CD4-positive, alpha-beta T cell (primary cell): ENCODE measurements at places on chromosomes 11 and 22. TPM values are rescaled to one million over a fixed set of nuclear protein-coding genes. Genes with fewer than 3 reads are reported as not detected.
A peak's percentile ranks its signal among the peaks of the same experiment; 100 is the strongest.

The GLYATL2 gene
- total RNA-seq, result not detected

The RAB30 gene
- total RNA-seq, result 76.2 TPM

The PRR33 gene
- total RNA-seq, result not detected

The UBQLN3 gene
- not detected for total RNA-seq

The MS4A7 gene
- total RNA-seq, result not detected

DNA sequence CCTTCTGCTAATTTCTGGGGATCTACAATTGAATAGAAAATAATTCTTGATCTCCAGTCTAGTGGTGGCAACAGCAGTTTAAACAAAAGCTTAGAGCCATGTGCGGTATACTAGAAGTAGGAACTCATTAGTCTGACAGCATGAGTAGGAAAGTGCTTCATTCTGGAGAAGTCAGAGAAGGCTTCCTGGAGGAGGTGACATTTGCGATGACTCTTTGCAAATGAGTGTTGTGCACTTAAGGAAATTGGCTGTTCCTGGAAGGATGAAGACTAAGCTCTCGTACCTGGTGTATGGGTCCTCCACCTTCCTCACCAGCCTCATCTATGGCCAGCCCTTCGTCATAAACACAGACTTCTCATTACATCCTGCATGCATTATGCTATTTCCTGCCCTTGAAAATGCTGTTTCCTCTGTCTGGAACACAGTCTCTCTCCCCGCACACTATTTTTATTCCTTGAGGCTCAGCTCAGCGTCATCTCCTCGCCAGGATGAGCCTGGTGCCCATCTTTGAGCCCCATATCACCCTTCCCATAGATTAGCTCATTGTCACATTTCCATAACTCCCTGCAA is 132.9 kb downstream of the PKNOX2 start:
- DNase-seq, result no peak

DNA sequence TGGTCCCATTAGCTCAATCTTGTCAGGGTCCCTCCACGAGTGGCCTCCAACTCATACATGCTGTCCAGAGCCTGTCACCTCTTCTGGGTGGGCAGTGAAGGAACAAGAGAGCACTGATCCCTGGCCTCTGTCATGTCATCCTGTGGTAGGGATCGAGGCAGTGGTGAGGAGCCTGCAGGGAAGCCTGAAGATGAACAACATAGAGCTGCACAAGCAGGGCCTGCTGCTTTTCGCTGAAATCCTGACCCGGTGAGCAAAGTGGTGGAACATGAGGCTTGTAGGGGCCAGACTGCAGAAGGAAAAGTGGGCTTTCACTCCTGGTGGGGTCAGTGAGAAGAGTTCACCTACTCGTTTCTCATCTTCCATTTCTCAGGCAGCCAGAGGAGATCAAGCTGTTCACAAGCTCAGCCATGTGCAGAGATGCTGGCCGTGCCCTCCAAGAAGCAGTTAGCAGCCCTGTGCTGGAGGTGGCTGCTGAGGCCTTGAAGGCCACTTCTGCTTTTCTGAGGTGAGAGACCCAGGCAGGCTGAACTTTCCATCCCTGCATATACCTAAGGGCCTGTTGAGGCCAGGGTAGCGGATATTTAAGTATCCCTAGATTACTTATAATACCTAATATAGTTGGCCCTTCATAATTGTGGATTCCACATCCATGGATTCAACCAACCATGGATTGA is 32.9 kb downstream of the MEI1 start:
- DNase-seq, result no peak

- DNase-seq, result no peak
Measured at GRCh38 chr11:16981651-16982194, 32.5 kb downstream of the PLEKHA7 start.

- DNase-seq, result no peak
Measured at GRCh38 chr11:80899381-80899780, 1458.6 kb upstream of the TENM4 start.

- no peak for DNase-seq
Measured at GRCh38 chr11:46677991-46678740, 22.3 kb downstream of the ARHGAP1 start.

DNA sequence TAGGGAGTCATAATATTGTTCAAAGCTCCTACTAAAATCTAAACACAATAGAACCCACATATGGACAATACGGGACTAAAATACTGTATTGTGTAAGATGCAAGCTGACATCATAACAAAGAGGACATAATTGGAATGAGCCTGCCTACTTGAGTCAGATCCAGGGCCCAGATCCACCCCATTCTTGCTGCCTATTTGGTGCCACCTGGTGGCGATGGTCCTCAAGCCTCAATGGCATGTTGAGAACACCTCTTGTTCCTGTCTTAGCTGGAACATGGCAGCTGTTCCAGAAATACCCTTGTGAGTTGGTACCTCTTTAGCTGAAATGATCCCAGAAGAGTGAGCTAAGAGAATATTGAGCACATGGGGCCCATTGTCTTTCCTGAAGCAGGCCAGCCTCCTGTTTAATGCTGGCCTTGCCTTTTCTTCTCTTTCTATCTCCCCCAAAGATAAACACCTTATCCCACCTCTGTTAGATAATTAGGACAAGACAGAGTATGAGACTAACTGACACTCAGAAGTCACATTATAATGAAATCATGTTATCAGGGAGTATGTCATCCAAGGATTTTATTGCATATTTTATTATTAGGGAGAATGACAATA is 680.9 kb upstream of the ANO5 start:
- peak; percentile 7 for DNase-seq

DNA sequence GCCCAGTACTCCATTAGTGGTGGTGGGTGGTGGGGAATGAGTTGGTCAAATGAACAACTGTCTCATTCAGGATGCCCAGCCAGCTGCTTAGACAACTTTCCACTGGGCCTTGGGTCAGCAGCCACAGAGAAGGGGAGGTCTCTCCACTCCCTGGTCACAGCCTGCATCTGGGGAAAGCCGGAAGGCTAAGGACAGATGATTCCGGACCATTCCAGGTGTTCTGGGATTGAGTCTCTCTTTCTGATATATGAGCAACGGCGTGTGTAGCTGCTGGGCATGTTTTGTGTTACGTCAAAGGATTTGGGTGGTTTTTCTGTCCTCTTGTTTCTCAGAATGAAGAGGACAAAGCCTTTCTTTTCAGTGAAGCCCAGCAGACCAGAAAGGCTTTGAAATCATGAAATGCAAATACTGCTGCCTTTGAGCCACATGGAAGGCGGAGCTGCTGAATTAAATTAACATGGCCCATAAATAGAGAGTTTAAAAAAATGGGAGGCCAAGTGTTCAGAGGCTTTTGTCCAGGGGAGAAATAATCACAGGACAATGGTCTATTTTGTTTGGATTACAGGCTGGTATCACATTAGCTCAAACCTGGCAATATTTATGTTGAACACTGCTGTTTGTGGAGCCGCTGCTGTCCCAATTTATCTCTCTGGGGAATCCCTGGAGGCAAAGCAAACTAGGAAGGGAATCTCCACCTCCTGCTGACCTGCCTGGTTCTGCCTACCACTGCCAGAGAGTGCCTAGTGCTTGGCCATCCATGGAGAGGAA is 234.4 kb upstream of the E2F8 start:
- DNase-seq, result no peak

- no peak for DNase-seq
Measured at GRCh38 chr11:63920126-63920938, 3.4 kb upstream of the RCOR2 start.

GRCh38 chr11:133041928-133042882 is 490.1 kb downstream of the OPCML start:
- no peak for DNase-seq

DNA sequence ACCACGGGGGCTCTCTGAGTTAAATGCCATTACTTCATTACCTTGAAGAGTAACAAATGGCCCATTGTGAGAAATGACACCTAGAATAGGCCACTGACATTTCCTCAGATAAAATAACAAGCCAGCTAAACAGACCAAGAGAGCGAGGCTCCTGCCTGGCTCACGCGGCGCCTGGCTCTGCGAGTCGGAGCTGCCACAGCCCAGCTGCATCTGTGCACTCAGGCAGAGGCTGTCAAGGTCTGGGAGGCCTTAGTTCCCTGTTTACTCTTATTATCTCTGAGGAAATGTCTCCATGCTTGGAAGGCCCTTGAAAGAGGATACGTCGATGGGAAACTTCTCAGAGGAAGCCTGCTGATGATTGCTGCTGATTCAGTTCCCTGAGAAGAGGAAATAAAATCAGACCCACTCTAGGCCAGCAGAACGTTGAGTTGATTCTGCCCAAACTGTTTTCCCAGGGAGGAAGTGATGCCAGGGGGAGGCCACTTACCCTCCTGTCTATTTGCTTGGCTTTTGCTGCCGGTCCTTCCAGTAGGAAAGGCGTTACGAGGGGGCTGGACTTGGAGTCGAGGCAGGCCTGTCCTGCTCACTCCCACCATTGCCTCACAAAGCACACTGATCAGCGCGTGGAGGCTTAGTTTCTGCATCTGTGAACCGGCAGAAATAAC is 208.8 kb downstream of the TBC1D22A start:
- DNase-seq, result no peak

DNA sequence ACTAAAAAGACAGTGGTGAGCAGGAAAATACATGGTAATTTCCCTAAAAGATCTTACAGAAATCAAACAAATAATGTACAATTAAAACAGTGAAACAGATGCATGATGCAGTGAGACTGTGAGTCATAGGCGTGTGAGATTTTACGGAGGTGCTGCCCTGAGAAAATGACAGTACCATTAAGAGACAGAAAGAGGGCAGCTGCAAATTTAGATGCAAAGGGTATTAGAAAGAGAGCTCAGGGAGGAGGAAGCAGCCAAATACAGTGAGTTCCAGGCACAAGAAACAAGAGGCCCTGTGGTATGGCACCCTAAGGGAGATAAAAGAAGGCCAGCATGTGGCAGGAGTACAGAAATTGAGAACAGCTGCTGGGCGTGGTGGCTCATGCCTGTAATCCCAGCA is 88.5 kb upstream of the FIBIN start:
- DNase-seq, result no peak

DNA sequence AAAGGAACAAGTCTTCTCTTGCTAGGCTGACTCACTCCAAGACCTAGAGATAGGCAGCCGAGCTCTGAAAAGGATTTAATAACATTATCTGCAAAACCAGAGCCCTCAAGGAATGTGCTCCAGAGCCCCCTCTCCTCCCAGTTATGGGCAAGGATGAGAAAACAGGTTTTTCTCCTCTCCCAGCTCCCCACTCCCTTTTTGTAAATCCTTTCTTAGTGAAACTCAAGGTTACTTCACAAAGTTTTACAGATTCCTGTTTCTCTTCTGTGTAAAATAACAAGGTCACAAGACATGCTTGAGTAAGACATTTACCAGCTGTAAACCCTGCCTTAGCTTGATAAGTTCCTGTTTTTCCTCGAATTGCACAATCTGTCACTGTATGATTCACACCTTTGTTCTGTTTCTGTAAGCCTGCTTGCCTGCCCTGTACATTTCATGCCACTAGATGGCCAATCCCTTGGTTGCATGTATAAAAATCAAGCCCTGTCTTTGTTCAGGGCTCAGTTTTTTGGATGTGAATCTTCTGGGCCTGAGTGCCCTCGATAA is 489.4 kb downstream of the KCNA4 start:
- peak; percentile 63 for DNase-seq

DNA sequence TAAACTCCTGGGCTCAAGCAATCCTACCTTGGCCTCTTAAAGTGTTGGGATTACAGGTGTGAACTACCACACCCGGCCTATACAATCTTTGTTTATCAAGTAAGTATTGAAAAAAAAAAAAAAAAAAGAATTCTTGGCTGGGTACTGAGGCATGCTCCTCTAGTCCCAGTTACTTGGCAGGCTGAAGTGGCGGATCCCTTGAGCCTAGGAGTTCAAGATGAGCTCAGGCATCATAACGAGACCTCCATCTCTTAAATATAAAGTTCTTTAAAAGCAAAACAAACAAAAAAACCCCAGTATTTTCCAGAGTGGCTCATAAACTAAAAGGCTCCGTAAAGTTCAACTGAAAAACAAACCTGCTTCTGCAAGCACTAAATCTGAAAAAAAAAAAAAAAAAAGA is 50.3 kb upstream of the GAB2 start:
- no peak for DNase-seq

DNA sequence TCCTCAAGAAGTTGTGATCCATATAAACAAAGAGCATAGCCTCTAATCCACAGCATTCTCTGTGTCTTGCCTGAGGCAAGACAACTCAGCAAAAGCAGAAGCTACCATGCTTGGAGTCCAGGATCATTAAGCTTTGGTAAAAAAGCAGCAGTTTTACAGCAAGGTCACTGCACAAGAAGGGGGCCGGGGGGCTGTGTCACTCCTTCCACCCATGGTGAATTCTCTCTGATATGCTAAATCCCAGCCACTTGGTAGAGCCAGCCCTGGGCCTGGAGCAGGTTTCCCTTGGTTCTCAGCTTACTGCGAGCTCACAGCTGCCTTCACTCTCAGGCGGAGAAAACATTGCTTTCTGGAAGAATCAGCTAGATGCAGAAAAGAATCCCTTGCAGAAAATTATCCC is 144.7 kb downstream of the TENM4 start:
- DNase-seq, result no peak

DNA sequence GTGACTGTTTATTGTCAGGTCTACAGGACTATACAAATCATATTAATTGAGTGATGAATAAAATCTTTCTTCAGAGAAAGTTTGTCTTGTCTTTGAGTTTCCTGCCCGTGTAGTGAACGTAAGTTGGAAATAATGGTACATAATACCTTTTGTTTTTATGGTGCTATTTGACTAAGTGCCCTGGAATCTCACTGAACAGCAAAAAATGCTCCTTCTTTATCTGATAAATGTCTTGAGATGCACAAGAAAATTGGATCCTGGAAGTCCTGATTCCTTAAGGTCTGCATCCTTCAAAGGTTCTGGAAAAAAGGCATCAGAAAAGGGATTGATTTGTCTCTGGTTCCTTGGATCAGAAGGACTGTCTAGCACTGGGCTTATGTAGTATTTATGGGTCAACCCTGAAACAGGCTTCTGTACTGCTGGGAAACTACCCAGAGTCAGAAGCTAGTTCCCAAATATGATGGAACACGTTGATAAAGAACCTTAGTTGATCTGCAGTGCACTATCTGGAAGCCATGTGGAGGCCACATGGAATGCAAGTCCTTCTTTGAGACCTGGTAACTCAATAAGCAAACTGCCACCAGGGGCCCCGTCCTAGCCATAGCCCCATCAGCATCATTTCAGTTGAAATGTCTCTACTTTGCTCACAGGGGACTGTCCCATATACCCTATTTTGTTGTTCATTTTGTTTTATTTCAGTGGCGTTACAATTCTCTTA is 100.6 kb upstream of the CD44 start:
- DNase-seq, result no peak

GRCh38 chr22:23684026-23684425 is 6.8 kb upstream of the RGL4 start:
- DNase-seq, result no peak

DNA sequence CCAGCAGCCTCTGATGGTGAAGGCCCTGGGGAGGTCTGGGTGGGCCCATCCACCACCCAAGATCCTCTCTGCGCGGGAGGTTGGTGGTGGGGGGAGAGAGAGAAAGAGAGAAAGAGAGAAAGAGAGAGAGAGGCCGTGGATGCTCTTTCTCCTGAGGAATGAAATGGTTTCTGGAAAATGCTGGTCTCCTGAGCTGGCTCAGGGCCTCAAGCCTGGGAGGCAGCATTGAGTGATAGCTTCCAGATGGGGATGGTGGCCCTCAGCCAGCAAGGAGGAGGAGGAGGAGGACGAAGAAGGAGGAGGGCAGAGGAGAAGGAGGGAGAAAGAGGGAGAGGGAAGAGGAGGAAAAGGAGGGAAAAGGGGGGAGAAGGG is 4.6 kb downstream of the TSPAN32 start:
- DNase-seq, result no peak

- no peak for DNase-seq
Measured at GRCh38 chr11:45398325-45398724, 112.2 kb upstream of the SYT13 start.

- DNase-seq, result no peak
Measured at GRCh38 chr11:37496201-37496600, 898.2 kb upstream of the RAG2 start.

GRCh38 chr11:118167906-118168305 is 8.5 kb downstream of the SCN2B start:
- no peak for DNase-seq

GRCh38 chr11:131985846-131986301 is 615.5 kb downstream of the NTM start:
- DNase-seq, result no peak
